GM12892 (cell line): ENCODE measurements at places on chromosomes 2 and 18.

GRCh38 chr2:223012291-223012690, 39.7 kb upstream of the KCNE4 start:
- DNase-seq = no peak

GRCh38 chr2:18346344-18346743, 214.1 kb downstream of the RDH14 start:
- no peak for DNase-seq

- no peak for DNase-seq
Observed at GRCh38 chr2:119760237-119760955, 674 bp downstream of the PTPN4 start.

- DNase-seq = no peak
Observed at GRCh38 chr2:170812710-170813600, 3.7 kb upstream of the GAD1 start.

- no peak for DNase-seq
Observed at GRCh38 chr18:36375118-36375517, 77.6 kb downstream of the FHOD3 start.

- DNase-seq = no peak
Observed at GRCh38 chr2:180657054-180657453, 323.4 kb upstream of the UBE2E3 start.

DNA sequence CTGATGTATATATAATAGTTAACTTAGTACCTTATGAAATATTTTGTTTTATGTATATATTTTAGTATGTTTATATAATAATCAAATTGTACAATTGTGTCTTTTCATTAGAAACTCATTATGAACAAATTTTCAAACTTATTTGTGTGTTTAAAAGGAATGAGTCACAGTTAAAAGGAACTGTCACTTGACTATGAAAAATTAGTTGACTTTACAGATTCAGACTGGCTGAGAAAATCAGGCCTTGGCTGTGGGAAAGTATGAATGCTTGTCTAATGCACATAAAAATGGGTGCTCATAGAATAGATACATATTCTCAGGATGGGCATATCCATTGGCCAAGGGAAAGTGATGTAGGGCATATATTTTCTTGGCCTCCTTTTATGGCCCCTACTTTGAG, 576.8 kb downstream of the SATB2 start:
- DNase-seq = no peak

DNA sequence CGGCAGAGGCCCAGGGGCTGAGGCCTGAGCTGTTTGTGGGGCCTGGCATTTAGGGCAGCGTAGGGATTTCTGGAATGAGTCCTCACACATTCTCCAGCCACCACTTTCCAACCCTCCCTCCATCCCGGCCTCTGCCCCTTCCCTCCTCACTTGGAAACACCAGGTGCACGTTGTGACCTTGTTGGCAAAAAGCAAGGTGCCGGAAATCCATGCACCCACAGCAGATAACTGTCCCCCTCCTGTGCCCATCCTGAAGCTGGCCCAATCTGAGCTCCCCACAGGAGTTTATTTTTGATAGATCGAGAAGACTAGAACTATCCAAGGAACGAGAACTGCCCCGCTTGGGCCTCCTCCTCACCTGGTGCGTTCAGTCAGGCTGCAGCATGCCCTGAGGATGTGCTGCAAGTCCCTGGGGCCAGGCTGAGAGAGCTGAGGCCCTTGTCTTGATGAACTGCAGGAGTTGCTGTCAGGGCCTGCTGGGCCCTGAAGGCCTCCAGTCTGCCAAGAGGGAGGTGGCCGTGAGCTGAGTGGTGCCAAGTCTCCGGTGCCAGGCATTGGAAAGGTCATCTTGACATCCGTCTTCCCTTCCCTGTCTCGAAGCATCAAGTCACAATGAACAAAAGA, 55.8 kb downstream of the CTIF start:
- no peak for DNase-seq

DNA sequence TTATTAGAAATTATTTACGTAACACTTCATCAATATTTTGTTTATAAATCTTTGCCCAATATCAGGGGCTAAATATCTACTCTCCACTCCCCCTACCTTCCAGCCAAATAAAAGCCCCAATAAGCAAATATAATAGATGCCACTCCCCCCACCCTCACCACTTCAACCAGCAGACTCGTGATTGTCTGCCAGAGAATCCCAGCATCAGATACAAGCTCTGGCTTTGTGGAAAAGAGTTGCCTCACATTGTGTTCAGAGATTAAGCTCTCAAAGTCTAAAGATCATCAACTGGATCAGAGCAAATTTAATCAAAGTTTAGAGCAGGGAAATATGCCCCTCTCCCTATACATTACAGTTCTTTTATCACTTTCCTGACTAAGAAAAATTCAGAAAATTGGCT, 39.5 kb downstream of the AOX1 start:
- no peak for DNase-seq

DNA sequence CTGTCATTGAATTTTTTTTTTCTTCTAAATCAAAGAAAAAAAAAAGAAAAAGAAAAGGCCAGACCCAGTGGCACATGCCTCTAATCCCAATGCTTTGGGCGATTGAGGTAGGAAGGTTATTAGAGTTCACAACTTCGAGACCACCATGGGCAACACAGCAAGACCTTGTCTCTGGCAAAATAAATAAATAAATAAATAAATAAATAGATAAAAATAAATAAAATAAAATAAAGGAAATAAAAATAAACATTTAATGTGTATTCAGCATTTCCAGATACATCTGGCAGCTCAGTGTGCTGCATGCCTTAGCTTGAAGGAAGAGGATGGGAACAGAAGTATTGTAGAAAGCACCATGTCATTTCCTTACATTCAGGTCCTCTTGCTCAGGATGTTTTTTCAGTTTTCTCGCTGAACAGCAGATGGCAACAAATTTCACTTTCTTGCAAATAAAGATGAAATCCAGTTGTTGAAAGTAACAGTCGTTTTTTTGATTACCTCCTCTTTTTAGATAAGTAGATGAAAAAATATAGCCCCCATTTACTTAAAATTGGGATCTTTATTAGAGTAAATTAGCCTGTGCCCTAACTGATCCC, 25.7 kb upstream of the FAM178B start:
- DNase-seq = no peak

GRCh38 chr2:222057347-222058073, 241.3 kb downstream of the PAX3 start:
- DNase-seq = peak; percentile 12

DNA sequence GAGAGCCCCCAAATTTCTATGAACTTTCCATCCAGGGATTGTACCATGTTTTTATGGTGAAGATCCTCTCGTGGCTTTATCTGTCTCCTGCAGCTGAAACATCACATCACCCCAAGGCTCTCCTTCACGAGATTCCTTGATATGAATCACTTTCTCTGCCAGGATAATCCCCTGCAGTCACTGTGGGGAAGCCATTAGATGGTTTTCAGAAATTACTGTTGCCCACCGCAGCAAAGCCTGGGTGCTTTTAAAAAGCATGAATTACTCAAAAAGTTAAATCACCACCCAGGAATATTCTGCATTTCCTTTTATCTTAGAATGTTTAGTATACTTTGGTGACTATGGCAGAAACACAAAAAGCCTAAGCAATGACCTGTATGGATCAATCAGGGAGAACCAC, 428.4 kb upstream of the SLC14A2 start:
- DNase-seq = no peak

DNA sequence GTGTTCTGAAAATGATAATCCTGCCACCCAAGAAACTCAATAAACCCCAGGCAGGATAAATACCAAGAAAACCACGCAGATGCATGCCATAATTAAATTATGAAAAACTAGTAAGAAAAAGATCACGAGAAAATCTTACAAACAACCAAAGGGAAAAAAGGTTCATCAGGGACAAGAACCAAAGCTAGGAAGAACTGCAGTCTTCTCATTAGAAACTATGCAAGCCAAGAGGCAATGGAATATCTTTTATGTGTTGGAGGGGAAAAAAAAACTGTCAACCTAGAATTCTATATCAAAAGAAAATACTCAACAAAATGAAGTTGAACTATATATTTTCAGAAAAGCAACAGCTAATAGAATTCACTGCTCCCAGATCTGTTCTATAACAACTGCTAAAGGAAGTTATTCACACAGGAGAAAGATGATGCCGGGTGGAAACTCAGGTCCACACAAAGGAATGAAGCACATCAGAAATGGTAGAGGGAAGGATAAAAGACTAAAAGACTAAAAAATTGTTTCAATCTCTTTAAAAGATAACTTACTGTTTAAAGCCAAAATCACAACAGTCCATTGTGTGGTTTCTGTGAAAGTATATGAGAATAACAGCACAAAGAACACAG, 55.0 kb downstream of the NDUFA10 start:
- DNase-seq = no peak

DNA sequence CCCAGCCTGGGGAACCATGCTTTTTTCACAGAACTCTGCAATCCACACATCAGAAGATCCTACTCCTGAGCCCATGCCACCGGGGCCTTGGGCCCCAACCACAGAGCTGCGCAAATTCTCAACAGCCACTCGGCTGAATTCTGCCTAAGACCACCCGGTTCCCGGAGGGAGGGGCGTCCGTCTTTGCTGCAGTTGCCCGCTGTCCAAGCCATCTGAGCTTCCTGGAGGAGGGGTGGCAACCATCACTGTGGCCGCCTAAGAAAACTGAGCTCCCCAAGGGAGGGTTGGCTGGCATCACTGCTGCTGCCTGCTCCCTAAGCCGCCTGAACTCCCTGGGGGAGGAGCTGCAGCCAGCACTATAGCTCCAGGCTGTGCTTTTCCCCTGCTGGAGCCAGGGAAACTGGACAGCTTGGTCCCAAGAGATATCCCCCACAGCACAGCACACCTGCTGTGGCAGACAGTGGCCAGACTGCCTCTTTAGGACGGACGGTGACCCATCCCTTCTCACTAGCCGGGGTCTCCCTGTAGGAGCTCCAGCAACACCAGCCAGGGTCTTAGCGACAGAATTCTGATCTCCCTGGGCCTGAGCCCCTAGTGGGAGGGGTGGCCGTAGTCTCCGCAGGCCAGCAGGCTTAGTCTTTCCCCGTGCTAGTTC, 1411.6 kb upstream of the CDH2 start:
- DNase-seq = no peak

- DNase-seq = no peak
Observed at GRCh38 chr2:227082286-227082685, 81.7 kb downstream of the COL4A4 start.

DNA sequence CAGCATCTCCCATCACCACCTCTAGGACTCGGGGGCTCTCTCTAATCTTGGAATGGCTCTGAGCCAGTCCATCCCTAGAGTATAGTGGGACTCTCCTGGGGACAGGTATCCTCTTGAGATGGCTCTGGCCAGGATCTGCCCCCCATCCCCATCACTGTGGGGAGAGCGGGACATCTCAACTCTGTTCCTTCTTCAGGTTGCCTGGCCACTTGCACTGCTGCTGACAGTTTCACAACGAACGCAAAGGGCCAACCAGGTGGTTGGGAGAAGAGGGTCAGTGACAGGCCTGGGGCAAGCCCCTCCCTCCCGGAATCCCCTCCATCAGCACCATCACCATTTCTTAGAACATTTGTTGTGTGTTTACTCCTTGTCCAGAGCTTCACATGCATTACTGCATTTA, 62.6 kb downstream of the CIB4 start:
- DNase-seq = no peak

DNA sequence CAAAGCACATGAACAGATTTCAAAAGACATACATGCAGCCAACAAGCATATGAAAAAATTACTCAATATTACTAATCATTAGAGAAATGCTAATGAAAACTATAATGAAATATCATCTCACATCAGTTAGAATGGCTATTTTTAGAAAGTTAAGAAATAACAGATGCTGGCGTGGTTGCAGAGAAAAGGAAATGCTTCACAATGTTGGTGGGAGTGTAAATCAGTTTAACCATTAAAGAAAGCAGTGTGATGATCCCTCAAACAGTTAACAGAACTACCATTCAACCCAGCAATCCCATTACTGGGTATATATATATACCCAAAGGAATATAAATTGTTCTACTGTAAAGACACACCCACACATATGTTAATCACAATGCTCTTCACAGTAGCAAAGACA, 117.7 kb upstream of the SETBP1 start:
- DNase-seq = no peak

DNA sequence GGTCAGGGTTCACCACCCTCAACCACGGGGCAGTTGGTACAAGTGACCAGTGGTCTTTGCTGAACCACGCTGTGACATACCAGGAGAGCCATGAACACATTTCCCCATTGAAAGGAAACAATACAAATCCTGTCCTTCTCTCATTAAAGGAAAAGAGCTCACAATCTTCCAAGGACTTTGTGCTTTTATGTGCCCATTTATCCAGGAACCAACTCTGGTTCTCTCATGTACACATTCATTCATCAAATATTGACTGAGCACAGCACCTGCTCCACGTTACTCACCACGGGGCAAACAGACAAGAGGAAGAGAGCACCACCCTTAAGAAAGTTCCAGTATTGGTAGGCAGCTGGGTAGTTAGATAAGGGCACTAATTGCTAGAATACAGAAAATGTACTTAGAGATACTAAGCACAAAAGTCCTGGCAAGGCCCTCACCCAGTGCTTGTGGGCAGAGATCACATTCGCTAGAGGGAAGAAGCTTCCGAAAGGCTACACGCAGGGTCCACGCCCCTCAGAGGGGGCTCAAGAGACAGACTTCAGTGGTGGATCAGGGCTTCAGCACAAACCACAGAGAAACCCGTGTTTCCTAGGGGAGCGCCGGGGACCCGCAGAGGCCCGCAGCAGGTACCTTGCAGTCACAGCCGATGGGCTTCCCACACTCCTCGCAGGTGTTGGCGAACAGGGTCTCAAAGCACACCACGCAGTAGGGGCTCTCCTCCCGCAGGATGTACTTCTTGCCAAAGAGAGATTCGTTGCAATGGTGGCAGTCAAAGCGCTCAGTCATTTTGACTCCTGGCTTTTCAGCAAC, 12.9 kb downstream of the FHL2 start:
- DNase-seq = no peak

DNA sequence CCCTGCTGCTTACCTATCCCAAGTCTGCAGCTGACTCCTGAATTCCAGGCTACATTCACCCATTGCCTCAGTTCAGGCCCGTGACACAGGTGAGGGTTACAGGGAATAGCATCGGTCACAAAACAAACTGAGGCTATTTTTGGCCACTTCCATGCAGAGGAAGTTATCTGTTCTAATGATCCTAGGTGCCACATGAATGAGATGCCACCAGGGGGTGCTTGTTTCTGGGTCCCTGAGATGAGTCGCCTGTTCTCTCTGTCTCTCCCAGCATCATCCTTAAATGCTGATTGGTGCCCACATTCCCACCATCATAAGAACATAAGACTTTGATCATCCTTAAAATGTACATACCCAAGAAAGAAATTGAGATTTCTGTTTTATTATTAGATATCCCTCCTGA, 119.0 kb upstream of the CELF4 start:
- no peak for DNase-seq

GRCh38 chr2:235506291-235506996, 12.6 kb downstream of the AGAP1 start:
- DNase-seq = no peak

DNA sequence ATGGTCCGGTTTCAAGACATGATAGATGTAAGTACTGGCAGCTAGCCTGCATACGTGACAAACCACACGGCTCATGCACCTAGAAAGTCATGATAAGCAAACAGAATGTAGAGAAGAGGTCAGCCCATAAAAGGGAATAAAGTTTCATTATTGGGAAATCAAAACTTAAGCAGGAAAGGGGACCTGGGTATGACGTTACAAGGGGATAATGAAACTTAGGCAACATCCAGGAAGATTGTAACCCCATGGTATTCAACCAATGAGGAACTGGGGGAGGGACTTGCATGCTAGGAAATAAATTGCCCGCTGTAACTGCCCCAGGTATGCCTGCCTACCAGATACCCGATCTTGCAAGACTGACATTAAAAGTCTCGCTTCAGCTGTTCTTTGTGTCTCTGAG, 1679.0 kb downstream of the SUCLG1 start:
- no peak for DNase-seq

- DNase-seq = no peak
Observed at GRCh38 chr2:226836548-226836885, 663 bp downstream of the RHBDD1 start.

- no peak for DNase-seq
Observed at GRCh38 chr2:239882331-239882732, 142.8 kb downstream of the NDUFA10 start.
